ENCODE measurements at places on chromosomes 12 and 14. TPM values are rescaled to one million over a fixed set of nuclear protein-coding genes. Genes with fewer than 3 reads are reported as not detected.

DNA sequence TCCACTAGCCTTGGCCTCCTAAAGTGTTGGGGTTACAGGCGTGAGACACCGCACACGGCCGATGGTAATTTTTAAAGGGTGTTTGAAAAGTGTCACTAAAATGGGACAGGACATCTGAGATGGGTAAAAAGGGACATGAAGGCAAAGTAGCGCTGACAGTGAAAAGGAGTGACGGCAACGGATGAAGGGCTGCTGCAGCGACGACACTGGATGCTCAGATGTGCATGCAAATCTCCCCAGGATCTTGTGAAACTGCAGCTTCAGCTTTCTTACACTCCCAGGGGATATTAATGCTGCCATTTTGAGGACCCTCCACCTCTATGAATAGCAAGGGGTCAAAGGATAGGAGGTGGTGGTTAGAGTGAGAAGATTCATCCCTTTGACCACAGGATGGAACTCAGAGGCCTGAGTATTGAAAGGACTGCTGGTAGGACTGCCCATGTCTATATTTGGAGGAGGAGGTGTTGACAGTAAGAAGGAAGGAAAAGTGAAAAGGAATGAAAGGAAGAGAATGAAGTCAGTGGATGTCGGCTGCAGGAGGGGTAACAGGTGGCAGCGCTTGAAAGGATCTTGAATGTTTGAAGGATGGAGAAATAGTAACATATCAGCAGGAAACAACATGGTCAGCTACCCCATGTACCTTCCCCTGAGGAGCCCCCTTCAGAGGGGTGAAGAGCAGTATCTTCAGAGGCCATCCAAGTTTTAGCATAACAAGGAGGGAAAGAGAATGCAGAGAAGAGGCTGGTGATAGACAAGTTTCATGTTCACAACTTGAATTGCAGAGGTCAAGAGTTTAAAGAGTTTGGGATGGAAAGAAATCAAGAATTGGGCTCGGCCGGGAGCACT is 37.1 kb downstream of the CLIP1 start:
- peak overlapping the region; percentile 67 for H3K27ac ChIP-seq
- no peaks in the 10 kb centered on the region for H3K27me3 ChIP-seq
- H3K36me3 ChIP-seq, result peaks cover 10% of the 10 kb centered on the region
- H3K4me3 ChIP-seq, result no peak overlapping the region

EML5 gene
- total RNA-seq, result 2.7 TPM

- no peak overlapping the region for H3K4me3 ChIP-seq
- H3K27ac ChIP-seq, result peak overlapping the region; percentile 68
- peaks cover 18% of the 10 kb centered on the region for H3K36me3 ChIP-seq
- peaks cover 27% of the 10 kb centered on the region for H3K4me1 ChIP-seq
- no peak for DNase-seq
Observed at GRCh38 chr12:29563636-29564035, 66.2 kb upstream of the OVCH1 start.

TTC6 gene
- total RNA-seq, result not detected

- H3K4me1 ChIP-seq, result no peaks in the 10 kb centered on the region
- H3K27me3 ChIP-seq, result no peaks in the 10 kb centered on the region
- DNase-seq, result peak; percentile 37
- H3K27ac ChIP-seq, result no peak overlapping the region
- H3K4me3 ChIP-seq, result no peak overlapping the region
Observed at GRCh38 chr14:94646481-94646880, 34.3 kb downstream of the SERPINA3 start.

DNA sequence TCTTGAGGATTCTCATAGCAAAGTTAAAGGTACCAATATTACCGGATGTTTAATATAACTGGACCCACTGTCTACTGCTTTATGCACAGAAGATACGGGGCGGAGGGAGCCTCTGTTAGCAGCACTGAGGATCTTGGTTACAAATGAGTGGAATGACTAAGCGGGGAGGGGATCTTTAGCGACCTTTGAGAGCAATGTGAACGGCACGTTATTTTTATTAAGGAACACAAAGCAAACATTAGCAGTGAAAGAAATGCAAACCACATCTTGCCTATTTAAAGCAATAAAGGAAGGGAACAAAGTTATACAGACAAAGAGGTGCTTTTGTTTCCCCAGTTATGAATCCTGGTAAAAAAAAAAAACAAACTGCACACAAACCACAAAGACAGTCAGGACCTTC is 27.1 kb upstream of the PRMT8 start:
- no peak for DNase-seq
- H3K27ac ChIP-seq, result no peak overlapping the region
- no peak overlapping the region for H3K4me3 ChIP-seq
- no peaks in the 10 kb centered on the region for H3K4me1 ChIP-seq
- H3K27me3 ChIP-seq, result no peaks in the 10 kb centered on the region
- H3K36me3 ChIP-seq, result no peaks in the 10 kb centered on the region

GRCh38 chr14:91371011-91371989 is 46.3 kb downstream of the CCDC88C start:
- H3K36me3 ChIP-seq, result no peaks in the 10 kb centered on the region
- peaks cover 26% of the 10 kb centered on the region for H3K4me1 ChIP-seq
- peaks cover 4% of the 10 kb centered on the region for H3K27me3 ChIP-seq
- no peak overlapping the region for H3K4me3 ChIP-seq
- no peak overlapping the region for H3K27ac ChIP-seq

DNA sequence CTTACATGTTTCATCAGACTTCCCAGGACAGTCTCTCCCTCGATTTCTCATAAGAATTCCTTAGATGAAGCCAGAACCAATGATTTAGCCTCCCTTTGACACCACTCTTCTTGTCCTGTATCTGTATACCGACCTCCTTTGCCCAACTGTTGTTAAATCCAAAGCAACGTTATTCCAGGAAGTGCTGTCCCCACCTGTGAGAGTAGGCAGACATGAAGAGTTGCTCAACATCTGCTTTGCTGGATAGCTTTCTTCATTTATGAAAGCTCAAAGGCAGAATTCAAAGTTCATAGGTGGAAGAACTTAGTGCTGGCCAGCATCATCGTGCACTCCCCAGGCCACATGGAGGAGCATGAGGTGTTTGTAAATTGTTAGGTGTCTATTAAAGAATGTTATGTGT is 55.6 kb downstream of the GTF2A1 start:
- no peak for DNase-seq
- H3K4me3 ChIP-seq, result no peak overlapping the region
- H3K27me3 ChIP-seq, result no peaks in the 10 kb centered on the region
- no peak overlapping the region for H3K27ac ChIP-seq

DNA sequence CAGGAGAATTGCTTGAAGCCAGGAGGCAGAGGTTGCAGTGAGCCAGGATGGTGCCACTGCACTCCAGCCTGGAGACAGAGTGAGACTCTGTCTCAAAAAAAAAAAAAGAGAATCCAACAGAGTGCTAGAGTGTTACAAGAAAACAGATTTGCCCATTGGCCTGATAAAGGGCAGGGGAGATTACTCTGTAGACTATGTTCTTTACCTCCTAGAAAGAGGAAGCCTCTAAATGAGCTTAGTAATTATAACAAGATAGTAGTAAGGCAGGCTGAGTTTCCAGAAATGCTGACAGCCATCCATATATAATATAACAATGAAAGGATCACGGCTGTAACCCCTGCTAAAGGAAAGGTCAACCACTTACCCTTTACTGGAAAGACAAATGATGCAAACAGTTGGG is 24.4 kb downstream of the AK7 start:
- no peak overlapping the region for H3K27ac ChIP-seq
- DNase-seq, result no peak
- H3K4me3 ChIP-seq, result no peak overlapping the region

DNA sequence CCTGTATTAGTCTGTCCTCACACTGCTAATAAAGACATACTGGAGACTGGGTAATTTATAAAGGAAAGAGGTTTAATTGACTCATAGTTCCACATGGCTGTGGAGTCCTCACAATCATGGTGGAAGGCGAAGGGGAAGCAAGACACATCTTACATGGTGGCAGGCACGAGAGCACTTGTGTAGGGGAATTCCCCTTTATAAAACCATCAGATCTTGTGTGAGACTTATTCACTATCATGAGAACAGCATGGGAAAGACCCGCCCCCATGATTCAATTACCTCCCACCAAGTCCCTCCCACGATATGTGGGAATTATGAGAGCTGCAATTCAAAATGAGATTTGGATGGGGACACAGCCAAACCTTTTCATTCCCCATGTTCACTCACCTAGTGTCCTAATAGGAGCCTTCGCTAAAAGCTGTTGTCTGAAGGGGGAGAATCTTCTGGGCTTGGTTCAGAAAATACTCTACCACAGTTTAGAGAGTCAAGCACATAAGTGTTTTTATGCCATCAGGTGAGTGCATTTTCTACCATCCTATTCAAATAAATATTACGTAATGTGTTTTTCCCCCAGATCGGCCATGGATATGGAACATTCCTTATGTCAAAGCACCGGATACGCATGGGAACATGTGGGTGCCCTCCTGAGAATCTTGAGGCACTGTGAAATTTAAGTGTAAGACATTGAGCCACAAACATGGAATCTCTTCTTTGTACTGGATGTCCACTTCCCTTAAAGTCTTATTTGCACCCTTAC is 19.1 kb upstream of the KCNK13 start:
- H3K4me3 ChIP-seq, result no peak overlapping the region
- H3K4me1 ChIP-seq, result no peaks in the 10 kb centered on the region
- no peak for DNase-seq
- no peaks in the 10 kb centered on the region for H3K27me3 ChIP-seq
- H3K27ac ChIP-seq, result no peak overlapping the region

- DNase-seq, result peak; percentile 55
- H3K4me3 ChIP-seq, result no peak overlapping the region
- H3K4me1 ChIP-seq, result peaks cover 15% of the 10 kb centered on the region
Observed at GRCh38 chr14:24692382-24693352, 58.7 kb upstream of the GZMB start.

GRCh38 chr12:30863839-30864238 is 62.7 kb upstream of the TSPAN11 start:
- H3K36me3 ChIP-seq, result no peaks in the 10 kb centered on the region
- H3K27ac ChIP-seq, result no peak overlapping the region
- H3K4me1 ChIP-seq, result no peaks in the 10 kb centered on the region
- H3K4me3 ChIP-seq, result no peak overlapping the region

DNA sequence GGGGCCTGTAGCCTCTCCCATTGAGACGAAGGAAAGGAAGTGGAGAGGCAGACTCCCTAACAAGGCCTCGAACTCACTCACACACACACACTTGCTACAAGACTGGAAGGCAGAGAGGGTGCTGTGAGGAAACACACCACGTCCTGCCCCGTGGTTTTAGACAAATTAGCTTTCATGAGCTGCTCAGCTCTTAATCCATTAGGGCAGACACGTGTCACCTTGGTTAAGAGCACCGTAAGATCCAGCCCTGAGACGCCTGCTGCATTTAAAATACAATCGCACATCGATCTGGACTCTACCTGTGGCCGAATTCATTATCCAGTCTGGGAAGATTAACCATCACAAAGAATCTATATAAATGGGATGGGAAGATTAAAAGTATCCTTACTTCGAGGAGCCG is 72.0 kb downstream of the RIMBP2 start:
- H3K4me3 ChIP-seq, result no peak overlapping the region
- no peaks in the 10 kb centered on the region for H3K27me3 ChIP-seq
- no peaks in the 10 kb centered on the region for H3K4me1 ChIP-seq
- no peaks in the 10 kb centered on the region for H3K36me3 ChIP-seq

GRCh38 chr14:52253503-52253902 is 14.0 kb upstream of the PTGDR start:
- H3K27ac ChIP-seq, result no peak overlapping the region
- no peaks in the 10 kb centered on the region for H3K27me3 ChIP-seq
- no peak for DNase-seq

CISTR gene
- not detected for total RNA-seq

- no peaks in the 10 kb centered on the region for H3K4me1 ChIP-seq
- no peaks in the 10 kb centered on the region for H3K36me3 ChIP-seq
- no peak overlapping the region for H3K4me3 ChIP-seq
- DNase-seq, result no peak
- H3K27ac ChIP-seq, result no peak overlapping the region
- no peaks in the 10 kb centered on the region for H3K27me3 ChIP-seq
Observed at GRCh38 chr14:81946375-81946774, 412.7 kb upstream of the SEL1L start.

DNA sequence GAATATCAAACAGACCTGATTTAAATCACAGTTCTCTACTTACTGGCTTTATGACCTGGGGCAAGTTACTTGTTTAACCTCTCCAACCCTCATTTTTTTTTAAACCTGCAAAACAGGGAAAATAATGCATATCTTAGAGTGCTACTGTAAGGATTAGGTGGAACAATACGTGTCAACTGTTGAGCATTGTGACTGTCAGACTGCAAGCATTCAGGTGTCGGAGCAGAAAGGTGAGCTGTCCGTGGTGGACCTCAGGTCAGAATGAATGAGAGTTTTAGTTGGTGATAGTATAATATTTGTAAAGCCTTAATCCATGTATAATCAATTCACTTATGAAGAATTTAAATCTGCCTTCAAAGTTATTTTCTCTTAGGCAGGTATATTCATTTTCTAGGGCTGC is 404.2 kb downstream of the ETNK1 start:
- no peaks in the 10 kb centered on the region for H3K4me1 ChIP-seq
- no peaks in the 10 kb centered on the region for H3K27me3 ChIP-seq
- H3K36me3 ChIP-seq, result no peaks in the 10 kb centered on the region
- H3K4me3 ChIP-seq, result no peak overlapping the region
- DNase-seq, result no peak
- H3K27ac ChIP-seq, result no peak overlapping the region

DNA sequence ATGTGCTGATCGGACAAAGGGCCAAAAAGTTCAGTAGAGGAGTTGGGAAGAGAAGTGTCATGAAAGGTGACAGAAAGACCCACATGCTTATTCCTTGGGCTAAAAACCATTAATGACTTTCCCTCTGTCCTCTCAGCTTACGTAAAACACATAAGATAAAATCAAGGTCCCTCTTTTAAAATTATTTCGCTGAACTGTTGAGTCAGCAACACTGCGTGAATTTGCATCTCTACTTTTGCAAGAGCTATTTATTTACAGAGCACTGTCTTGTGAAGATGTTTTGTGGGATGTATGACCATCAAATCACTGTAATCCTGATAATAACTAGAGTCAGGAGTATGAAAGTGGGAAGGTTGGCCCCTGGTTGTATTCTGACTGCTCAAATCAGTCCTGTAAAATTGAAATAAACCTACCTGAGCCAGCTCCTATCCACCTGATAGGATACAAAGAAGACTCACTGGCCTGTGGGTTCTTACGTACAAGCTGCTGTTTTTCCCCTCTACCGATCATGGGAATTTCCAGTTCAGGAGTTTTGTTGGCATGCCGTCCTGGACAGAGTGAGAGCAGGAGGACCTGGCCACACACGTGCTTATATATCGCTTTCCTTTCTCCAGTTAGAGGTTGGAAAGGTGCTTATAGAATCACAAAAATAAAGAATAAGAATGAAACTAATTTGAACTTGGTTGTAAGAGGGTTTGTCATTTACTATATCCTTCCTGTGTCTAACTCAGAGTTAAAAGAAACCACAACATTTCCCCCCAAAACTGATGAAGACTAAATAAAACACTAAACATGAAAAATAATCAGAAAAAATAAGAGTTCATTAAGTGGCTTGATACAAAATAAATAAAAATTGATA is 42.9 kb downstream of the IFNG-AS1 start:
- H3K4me3 ChIP-seq, result no peak overlapping the region
- DNase-seq, result no peak
- H3K27ac ChIP-seq, result no peak overlapping the region
- no peaks in the 10 kb centered on the region for H3K4me1 ChIP-seq

SLC22A17 gene
- total RNA-seq, result 36.9 TPM

- no peak overlapping the region for H3K27ac ChIP-seq
- peaks cover 25% of the 10 kb centered on the region for H3K4me1 ChIP-seq
- peak; percentile 81 for DNase-seq
Observed at GRCh38 chr14:68471029-68471963, 321.6 kb downstream of the ZFP36L1 start.

- H3K4me3 ChIP-seq, result no peak overlapping the region
- H3K4me1 ChIP-seq, result peaks cover 35% of the 10 kb centered on the region
- no peak overlapping the region for H3K27ac ChIP-seq
- H3K36me3 ChIP-seq, result no peaks in the 10 kb centered on the region
- DNase-seq, result no peak
Observed at GRCh38 chr12:52020539-52021336, 14.0 kb downstream of the TAMALIN start.

GPR84 gene
- not detected for total RNA-seq

All from esophagus muscularis mucosa (tissue), 4 donors.